ENCODE measurements at places on chromosomes 12 and 14.

GRCh38 chr12:60539592-60539991 is 943.8 kb downstream of the SLC16A7 start:
- DNase-seq = no peak

GRCh38 chr12:87511371-87511770 is 517.8 kb downstream of the C12orf50 start:
- DNase-seq = no peak

- DNase-seq = no peak
These were observed 66.5 kb upstream of the GALNT9 start for GRCh38 chr12:132395908-132396305.

GRCh38 chr14:74784634-74785033 is 21.5 kb downstream of the YLPM1 start:
- no peak for DNase-seq

GRCh38 chr12:117361347-117361751 is at the start of gene NOS1:
TSS of gene NOS1 (minus strand) at chr12:117361626. CDS start at chr12:117331069, 30,557 bp downstream.
- no peak for DNase-seq

DNA sequence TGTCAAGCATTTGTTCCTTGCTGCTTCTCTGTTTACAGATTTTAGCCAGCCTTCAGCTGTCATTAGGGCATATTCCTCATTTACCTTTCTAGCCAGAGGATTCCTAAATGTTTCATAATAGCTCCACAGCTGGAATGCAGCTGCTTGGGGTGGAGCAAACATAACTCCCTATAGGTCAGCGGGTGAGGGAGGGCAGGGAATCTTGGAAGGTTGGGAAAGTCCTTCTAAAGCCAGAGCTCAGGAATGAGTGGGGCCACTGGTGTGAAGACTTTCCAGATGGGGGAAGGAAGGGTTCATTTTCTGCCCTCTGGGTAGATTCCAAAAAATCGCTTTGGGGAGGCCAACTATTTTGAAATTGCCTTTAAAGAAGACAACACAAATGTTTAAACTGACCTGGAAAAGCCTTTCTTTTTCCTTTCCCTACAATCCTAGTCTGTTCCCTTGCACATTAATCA is 16.3 kb upstream of the IRF2BPL start:
- no peak for DNase-seq

DNA sequence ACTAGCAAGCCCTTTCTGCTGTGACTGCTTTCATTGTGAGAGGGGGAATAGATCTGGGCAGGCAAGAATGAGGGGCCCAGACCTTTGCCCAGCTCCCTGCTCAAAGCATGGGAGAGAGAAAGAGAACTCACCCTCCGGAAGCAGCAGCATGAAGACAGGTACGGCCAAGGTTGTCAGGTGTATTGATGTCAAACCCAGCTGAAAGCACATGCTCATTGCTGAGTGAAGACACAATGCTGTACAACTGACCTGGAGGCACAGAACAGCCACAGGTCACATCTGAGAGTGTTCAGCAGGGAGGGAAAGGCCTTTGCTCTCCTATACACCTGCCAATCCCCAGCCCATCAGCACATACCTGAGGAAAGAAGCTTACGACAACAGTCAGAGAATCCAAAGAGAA is 5.5 kb downstream of the ANKRD52 start:
- DNase-seq = no peak

DNA sequence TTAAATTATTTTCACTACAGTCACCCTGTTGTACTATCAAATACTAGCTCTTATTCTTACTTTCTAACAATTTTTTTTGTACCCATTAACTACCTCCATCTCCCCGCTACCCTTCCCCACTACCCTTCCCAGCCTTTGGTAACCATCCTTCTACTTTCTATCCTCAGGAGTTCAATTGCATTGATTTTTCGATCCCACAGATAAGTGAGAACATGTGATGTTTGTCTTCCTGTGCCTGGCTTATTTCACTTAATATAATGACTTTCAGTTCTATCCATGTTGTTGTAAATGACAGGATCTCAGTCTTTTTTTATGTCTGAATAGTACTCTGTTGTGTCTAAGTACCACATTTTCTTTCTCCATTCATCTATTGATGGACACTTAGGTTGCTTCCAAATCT is 117.8 kb downstream of the FIGNL2 start:
- no peak for DNase-seq

Data from renal cortex interstitium (tissue), 15 donors.